ENCODE measurements at places on chromosomes 12 and 14. TPM values are rescaled to one million over a fixed set of nuclear protein-coding genes. Genes with fewer than 3 reads are reported as not detected.

Gene CACNA2D4
- 17.2 TPM for total RNA-seq

Gene RNU6-8
- total RNA-seq = not detected

Gene CELA1
- total RNA-seq = not detected

Gene TAS2R30
- total RNA-seq = 21.8 TPM

Gene CLEC4D
- 10.9 TPM for total RNA-seq

Gene LIN7A
- 6.1 TPM for total RNA-seq

Gene METTL1
- 2.3 TPM for total RNA-seq

Gene LMO3
- total RNA-seq = not detected

Gene FZD10
- not detected for total RNA-seq

Gene TRHDE
- 0.21 TPM for total RNA-seq

Gene TAS2R43
- total RNA-seq = not detected

Gene PRR4
- 0.52 TPM for total RNA-seq

Gene SAMD15
- total RNA-seq = 0.21 TPM

Gene SLC17A8
- not detected for total RNA-seq

Gene COCH
- 0.52 TPM for total RNA-seq

Gene CFAP54
- total RNA-seq = 0.21 TPM

Gene NTN4
- 0.31 TPM for total RNA-seq

Gene PRH2
- total RNA-seq = not detected

Gene NTS
- total RNA-seq = not detected

Gene EIF2S1
- 31.6 TPM for total RNA-seq

Gene AKAP3
- 1.4 TPM for total RNA-seq

Gene ZC2HC1C
- not detected for total RNA-seq

Gene NFATC4
- 0.10 TPM for total RNA-seq

Gene USP44
- 6.3 TPM for total RNA-seq

Gene TMTC1
- 3.8 TPM for total RNA-seq

Gene KLRG1
- total RNA-seq = 23.6 TPM

Gene LRP1-AS
- not detected for total RNA-seq

Gene KRT79
- not detected for total RNA-seq

Gene HOXC13
- not detected for total RNA-seq

Gene CCDC177
- not detected for total RNA-seq

Gene NGB
- total RNA-seq = not detected

Gene GLI1
- total RNA-seq = 0.10 TPM

Gene MYF6
- total RNA-seq = not detected

Gene ZBTB1
- 198 TPM for total RNA-seq

Gene LRRK2
- total RNA-seq = 21.3 TPM

Gene SMCO2
- not detected for total RNA-seq

Gene KRT81
- total RNA-seq = not detected

Gene DIO2
- not detected for total RNA-seq

Gene IRAK3
- 57.5 TPM for total RNA-seq

Gene NR1H4
- 0.10 TPM for total RNA-seq

Gene SLC22A17
- 5.6 TPM for total RNA-seq

Measured in mononuclear cell (primary cell).